ENCODE measurements at places on chromosomes 12 and 14.

GRCh38 chr14:99943620-99944019, 121.6 kb upstream of the EVL start:
- no peak for DNase-seq

DNA sequence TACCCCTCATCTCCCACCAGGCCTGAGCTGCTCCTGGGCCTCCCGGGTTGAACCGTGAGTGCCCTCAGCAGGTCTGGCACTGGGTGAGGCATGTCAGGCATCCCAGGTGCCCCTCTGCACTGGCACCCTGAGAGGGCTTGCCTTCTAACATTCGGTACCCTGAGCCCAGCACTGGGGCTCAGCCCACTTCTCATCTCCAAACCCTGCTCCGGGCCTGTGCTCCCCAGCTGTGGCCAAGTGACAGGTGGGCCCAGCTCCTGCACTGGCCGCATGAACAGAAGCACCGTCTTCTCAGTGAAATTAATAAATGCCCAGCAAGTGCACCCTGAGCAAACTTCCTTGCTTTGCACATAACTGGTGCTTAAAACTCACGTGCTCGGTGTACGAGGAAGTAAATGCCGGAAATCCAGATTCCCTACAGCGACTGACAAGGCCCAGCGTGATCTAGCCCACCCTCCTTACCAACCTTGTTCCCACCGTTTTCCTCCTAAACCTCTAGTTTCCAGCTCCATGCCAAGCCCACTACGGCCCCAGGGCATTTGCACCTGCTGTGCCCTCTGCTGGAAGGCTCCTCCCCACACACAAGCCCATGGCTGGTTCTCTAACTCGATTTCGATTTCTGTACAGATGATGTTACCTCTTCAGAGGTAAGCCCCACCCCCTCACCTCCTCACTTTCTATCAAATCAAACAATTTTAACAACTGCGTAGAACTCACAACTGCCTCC, 115.2 kb upstream of the NCOR2 start:
- DNase-seq, result no peak

DNA sequence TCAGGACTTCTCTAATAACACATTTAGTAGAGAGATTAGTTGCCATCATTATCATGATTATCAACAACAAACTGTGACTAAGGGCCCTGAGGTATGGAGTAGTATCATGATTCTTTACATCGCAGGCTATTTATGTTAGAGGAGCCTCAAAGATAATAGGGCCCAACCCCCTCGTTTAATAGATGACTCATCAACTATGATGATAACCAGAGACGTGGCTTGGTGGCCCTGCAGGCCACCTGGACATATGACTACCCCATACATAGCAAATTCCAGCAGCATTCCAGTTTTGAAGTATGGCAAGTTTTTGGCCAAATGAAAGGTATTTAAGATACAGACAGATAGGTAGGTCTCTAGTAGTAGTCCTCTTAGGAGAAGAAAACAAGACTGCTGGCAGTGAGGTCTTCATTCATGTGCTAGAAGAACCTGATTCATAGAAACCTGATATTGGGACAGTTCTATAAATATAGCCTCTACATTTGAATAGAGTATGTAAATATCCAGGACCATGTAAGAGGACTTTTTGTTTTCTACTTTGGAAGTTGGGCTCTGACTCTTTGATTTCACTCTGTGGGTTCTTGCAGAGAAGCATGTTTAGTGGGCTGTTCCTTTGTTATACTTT, 5.6 kb downstream of the RIC8B start:
- no peak for DNase-seq

- DNase-seq, result no peak
These were observed 8.2 kb upstream of the RESF1 start for GRCh38 chr12:31951008-31951407.

DNA sequence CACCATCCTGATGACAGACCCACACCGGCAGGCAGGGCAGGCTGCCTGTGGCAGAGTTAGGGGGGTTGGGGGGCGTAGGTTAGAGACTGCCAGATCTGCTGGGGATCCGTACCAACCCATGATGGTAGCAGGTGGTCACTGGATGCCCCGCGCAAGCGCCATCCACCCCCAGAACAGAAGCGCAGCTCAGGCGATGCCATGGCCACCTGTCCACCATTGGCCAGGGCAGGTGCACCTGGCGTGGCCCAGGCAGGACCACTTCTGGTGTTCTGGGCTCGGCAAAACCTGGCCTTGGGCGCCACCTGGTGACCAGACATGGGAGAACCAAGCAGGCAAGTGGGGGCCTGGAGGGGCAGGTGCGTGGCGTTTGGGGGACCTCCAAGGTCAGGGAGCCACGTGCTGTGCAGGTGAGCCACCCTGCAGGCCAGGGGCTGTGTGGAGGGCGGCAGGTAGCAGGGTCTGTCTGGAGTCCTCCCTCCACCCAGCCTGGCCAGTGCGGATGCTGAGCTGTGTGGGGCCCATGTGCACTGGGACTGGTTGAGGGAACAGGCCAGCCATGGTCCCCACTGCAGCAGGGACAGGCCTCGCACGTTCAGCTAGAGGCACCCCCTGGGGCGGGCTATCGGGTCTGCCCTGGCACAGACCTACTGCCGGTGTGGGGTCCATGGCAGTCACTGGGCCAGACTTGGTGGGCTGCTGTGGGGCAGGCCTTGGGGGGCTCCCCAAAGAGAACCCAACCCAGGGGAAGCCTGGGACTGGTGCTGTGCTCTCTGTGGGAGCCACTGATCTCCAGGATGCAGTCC, 15.6 kb downstream of the BAG5 start:
- DNase-seq, result peak; percentile 79

DNA sequence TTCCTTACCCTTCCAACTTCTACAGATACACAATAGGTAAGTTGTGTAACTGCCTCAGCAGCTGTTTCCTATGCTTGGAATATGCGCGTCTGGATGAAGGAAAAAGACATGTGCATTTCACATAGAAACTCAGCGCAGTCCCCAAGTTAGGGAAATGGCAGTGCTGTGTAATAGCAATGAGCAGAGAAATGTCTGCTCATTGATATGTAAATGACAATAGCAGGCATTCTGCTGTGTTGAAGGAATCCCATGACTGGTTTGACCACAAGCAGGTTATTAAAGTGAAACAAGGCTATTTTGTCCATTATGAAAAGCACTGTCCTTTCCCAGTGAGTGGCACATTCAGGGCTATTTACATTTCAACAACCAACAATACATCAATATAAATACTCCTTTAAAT, 106.6 kb downstream of the BTG1 start:
- no peak for DNase-seq

DNA sequence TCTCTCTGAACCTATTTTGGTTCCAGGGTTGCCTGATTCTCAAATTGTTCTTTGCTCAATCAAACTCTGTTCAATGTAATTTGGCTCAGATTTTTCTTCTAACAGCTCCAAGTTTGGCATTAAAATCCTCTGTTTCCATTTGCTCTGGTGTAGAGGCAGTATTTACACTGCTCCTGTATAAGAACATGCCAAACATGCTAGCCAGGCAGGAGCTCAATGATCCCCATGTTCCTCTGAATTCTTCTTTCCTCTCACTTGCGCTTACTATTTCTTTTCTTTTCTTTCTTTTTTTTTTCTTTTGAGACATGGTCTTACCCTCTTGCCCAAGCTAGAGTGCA, 17.2 kb downstream of the SDR9C7 start:
- DNase-seq, result no peak

GRCh38 chr12:131452444-131452860, 258.4 kb upstream of the SFSWAP start:
- no peak for DNase-seq

GRCh38 chr14:100322138-100322957, 791 bp upstream of the SLC25A47 start:
- DNase-seq, result no peak

- DNase-seq, result no peak
These were observed 59.4 kb upstream of the VSX2 start for GRCh38 chr14:74179856-74180255.

GRCh38 chr14:34368115-34368970, 93.7 kb downstream of the SPTSSA start:
- no peak for DNase-seq

DNA sequence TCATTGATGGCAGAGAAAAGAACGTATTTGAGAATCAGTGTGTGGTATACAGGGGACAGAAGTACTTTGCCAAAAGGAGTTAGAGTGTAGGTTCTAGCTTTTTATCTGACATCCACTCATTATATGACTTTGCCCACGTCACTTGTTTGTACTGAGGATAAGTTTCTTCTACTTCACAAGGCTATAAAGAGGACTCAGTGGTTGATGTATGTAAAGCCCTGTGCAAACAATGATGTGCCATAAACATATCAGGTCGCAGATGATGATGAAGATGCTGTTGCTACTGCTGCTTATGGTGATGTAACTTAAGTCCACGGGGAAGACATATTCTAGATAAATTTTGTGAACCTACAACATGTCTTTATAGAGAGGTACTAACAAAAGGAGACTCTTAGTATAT, 66.3 kb downstream of the TRHDE start:
- DNase-seq, result no peak

- no peak for DNase-seq
These were observed 129.4 kb downstream of the SCARB1 start for GRCh38 chr12:124734224-124734788.

- no peak for DNase-seq
These were observed 26.9 kb downstream of the JAG2 start for GRCh38 chr14:105141486-105142281.

- no peak for DNase-seq
These were observed 4.1 kb downstream of the TSPAN11 start for GRCh38 chr12:30930641-30931040.

DNA sequence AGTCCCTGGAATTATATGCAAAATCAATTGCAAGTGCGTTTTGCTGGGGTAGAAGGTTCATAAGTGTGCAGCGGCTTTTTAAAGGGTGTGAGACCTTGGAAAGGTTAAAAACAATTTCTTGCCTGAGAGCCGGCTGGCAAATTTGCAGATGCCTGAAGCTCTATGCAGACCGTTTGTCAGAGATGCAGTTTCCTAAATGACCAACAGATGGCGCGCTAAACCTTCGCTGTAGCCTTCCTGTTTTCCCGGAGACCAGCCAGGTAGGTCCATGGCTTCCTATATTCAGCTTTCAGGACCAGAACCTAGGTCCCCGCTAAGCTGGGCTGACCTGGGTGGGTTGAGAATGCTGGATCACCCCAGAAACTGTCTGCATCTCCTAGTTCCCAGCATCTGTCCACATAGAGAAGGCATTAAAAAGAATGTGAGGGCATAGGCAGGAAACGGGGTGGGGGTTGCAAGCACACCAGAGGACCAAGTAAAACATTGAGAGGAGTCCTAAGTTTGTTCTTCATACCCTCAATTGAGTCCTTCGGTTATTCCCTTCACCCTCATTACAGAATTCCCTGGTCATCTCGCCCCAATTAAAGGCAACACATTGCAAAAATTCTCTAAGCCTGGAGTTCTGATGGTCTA, 5.7 kb upstream of the NOS1 start:
- peak; percentile 87 for DNase-seq

GRCh38 chr12:108400900-108401480, 61.9 kb upstream of the CMKLR1 start:
- no peak for DNase-seq

DNA sequence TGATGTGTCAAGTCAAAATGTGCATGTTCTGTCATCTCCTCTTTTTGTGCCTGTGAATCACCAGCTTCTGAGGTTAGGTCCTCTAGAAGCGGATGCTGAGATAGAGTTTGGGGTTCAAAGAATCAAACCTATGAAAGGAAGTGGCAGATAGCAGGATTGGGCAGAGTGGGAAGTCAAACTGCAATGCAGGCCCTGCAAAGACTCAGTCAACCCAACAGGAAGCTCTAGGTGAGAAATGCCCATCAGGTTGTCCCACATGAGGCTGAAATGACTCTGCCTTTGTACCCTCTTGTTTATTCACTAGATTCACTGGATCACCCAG, 4.5 kb upstream of the MIA2 start:
- no peak for DNase-seq

DNA sequence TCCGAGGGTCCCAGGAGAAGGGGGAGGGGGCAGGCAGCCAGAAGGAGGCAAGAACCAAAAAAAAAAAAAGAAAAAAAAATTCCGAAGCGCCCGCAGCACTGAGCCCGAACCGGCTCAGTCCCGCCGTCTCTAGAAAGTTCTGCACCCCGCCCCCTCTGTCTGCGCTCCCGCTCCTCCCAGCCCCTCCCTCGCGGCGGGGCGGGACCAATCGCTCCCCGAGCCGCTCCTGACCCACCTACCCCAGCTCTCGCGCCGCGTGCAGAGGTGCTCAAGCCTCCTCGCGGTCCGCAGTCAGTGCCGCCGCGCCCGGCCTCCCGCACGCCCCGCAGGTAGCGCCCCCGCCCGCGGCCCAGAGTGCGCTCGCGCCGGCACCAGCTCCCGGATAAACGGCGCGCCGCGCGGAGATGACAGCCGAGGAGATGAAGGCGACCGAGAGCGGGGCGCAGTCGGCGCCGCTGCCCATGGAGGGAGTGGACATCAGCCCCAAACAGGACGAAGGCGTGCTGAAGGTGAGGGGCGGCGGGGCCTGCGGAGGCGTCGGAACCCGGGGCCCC, at the start of gene FKBP4:
Gene FKBP4 (plus strand): TSS at position 235 of the 554 bp plus-strand sequence. CDS start 170 bp downstream, at position 405.
- peak; percentile 97 for DNase-seq

GRCh38 chr14:98802044-98802443, 470.0 kb downstream of the BCL11B start:
- DNase-seq, result no peak

GRCh38 chr12:115423546-115423987, 739.6 kb upstream of the TBX3 start:
- no peak for DNase-seq

DNA sequence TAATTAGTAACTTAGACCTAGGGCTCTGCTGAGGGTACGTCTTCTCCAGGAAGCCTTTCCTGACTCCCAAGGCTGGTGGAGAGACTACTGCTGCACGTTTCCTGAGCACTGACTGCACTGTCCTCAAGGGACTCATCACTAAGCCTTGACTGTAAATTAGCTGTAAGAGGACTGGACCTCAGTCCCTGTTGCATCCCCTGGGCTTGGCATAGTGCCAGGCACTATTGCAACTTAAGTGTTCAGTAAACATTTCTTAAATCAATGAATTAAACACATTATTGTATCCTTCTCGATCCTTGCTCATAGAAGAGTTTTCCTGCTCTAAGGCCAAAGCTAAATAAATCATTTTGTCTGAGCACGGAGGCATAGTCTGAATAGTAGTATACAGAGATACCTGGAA, 31.9 kb upstream of the IFNG-AS1 start:
- no peak for DNase-seq

- DNase-seq, result no peak
These were observed 190.2 kb upstream of the SLC38A2 start for GRCh38 chr12:46562625-46563225.

DNA sequence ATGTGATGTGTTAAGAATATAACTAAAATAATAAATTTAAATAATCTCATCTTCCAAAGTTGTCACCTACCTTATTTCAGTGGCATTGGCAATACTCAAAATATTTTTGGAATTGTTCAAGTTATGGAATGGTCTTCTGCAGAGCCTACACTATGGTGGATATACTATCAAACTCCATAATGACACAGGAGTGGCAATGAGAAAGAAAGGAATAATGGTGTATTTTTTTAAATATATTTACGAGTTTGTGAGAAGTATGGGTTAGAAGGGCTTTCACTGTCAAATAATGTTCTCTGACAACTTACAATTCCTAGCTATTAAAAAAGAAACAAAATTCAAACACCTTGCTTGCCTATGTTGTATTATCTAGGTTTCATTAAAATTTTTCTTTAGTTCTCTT, 38.1 kb downstream of the HEATR5A start:
- no peak for DNase-seq

DNA sequence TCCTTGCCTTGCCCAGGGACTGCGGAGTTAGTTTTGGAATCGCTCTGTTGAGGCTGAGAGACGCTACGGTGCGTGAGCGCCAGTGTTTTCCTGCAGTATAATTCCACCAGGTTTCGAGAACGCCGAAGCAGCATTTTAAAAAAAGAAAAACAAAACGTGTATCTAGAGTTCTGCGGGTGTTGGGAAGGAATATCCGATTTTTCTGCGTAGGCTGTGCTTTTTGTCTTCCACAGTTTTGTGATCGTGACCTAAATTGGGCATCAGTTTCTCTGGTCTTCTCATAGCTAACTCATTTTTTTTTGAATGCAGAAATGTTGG, 778 bp downstream of the DNM1L start:
- no peak for DNase-seq
